ENCODE measurements at places on chromosomes 4 and X. TPM values are rescaled to one million over a fixed set of nuclear protein-coding genes. Genes with fewer than 3 reads are reported as not detected.

PNMA3 gene
- total RNA-seq: not detected

DNA sequence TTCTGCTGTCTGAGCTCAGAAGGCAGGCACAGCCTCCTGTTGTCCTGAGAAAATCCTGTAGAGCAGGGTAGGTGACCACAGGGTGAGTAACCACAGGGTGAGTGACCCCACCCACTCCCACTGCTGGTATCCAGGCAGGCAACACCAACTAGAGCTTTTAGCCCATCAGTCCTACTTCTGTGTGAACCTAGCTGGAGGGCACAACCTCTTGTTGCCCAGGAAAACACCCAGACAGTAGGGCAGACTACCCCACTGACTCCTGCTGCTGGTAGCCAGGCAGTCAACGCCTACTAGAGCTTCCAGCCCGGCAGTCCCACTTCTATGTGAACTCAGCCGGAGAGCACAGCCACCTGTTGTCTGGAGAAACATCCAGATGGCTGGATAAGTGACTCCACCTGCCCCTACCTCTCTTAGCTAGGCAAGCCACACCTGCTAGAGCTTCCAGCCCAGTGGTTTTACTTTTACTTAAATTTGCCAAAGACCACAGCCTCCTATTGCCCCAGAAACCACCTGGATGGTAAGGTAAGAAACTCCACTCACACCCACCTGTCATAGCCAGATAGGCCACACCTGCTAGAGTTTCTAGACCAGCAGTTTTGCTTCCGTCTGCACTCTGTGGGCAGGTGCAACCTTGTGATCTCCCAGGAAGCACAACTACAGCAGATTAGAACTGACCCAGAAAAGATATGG lies 371.6 kb downstream of the INPP4B start:
- peak; percentile 46 for DNase-seq

SEPSECS gene
- 10.0 TPM for total RNA-seq

ASB9 gene
- total RNA-seq: 25.4 TPM

DNA sequence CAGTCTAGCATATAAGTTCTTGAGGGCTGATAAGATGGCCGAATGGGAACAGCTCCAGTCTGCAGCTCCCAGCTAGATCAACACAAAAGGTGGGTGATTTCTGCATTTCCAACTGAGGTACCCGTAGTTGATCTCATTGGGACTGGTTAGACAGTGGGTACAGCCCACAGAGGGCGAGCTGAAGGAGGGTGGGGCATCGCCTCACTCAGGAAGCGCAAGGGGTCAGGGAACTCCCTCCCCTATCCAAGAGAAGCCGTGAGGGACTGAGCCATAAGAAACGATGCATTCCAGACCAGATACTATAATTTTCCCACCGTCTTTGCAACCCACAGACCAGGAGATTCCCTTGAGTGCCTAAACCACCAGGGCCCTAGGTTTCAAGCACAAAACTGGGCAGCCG lies 109.0 kb downstream of the RPS6KA6 start:
- DNase-seq: no peak

DNA sequence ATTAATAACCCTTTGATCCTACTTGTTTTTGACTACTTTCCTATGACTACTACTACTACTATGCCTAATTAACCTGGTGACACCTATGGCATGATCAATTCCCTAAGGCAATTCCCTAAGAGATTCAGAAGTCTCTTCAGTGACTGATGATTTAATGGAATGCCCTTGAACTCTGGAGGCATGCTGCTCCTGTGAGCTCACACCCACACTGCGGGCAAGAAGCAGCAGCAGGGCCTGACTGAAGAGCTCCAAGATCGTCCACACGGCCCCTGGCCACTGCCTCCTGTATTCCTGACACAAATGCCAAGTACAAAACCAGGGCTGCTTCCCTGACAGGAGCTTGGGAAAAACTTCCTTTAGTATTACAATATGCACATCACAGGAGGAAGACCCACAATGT lies 74.2 kb upstream of the STS start:
- DNase-seq: no peak

DNA sequence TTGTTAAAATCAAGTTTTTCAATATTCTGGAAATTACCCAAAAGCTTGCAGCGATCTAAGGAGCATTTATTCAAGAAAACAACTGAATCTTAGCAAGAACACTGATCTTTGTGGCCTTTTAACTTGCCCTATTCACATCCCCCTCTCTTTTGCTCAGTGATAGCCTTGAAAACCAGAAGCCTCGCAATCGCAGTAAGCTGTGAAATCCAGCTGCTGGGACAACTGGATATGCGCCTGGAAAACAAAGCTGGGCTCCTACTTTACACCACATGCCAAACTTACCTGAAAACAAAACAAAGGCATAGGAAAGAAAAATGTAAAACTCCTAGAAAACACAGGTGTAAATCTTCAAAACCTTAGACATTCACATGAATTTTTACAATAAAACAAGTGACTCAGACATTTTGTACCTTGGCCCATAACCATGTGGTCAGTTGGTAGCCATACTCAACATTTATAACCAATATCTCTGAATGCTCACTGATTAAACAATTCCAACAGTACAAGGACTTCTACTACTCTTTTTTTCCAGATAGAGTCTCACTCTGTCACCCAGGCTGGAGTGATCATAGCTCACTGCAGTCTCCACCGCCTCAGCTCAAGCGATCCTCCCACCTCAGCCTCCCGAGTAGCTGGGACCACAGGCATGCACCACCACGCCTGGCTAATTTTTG lies 15.6 kb downstream of the SLC25A53 start:
- no peak for DNase-seq

GRCh38 chr4:98689507-98690174 lies 31.2 kb upstream of the TSPAN5 start:
- no peak for DNase-seq

- no peak for DNase-seq
These were observed 9.4 kb downstream of the PLCXD1 start for GRCh38 chrX:290476-291166.

GRCh38 chr4:8347660-8348059 lies 78.1 kb downstream of the HTRA3 start:
- no peak for DNase-seq

GRCh38 chrX:1466971-1467561 lies 14.4 kb upstream of the ASMTL start:
- no peak for DNase-seq

DNA sequence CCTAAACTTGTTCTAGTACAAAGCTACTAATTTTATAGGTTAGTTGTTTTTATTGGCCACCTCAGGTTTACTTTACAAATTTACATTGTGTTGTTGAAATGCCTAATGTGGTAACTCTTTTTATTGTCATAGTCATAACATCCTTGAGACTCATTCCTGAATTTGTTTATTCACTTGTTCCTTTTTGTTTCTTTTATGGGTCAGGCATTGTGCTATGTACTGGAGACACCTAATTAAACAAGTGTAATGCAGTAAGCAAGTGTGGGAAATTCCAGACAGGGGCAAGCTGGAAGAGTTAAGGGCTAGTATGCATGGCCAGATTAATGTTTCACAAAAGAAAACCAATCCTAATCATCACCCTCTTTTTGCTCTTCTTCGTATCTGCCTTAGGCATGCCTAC lies 30.5 kb upstream of the TTC29 start:
- no peak for DNase-seq

GRCh38 chr4:76802236-76803021 lies 95.5 kb downstream of the SOWAHB start:
- DNase-seq: no peak

GRCh38 chrX:37578045-37578444 lies 6.6 kb downstream of the LANCL3 start:
- peak; percentile 8 for DNase-seq

GRCh38 chr4:87901422-87901992 lies 68.7 kb downstream of the MEPE start:
- DNase-seq: no peak

GRCh38 chrX:80388206-80388605 lies 32.0 kb upstream of the TENT5D start:
- DNase-seq: no peak

DNA sequence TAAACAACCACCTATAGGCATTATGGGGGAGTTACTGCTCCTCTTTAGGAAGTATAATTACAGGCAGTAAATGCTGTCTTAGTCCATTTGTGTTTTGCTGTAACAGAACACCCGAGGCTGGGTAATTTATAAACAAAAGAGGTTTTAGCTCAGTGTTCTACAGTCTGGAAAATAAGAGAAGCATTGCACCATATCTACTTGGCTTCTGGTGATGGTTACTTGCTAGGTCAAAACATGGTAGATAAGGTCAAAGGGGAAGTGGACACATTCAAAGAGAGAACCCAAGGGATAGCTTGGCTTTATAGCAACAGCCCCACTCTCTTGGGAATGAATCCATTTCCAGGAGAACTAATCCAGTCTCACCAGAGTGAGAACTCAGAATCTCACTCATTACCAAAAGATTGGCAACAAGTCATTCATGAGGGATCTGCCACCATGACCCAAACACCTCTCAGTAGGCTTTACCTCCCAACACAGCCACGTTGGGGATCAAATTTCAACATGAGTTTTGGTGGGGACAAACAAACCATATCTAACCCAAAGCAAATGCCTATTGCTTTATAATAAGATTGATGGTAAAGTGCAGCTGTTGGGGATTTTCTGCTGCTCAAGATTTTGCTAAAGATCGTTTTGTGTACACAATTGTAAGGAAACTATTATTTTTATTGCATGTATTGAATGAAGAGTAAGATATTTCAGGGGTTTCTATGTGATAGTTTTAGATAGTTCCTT lies 32.6 kb downstream of the STAG2 start:
- no peak for DNase-seq

NPY2R gene
- total RNA-seq: not detected

DNA sequence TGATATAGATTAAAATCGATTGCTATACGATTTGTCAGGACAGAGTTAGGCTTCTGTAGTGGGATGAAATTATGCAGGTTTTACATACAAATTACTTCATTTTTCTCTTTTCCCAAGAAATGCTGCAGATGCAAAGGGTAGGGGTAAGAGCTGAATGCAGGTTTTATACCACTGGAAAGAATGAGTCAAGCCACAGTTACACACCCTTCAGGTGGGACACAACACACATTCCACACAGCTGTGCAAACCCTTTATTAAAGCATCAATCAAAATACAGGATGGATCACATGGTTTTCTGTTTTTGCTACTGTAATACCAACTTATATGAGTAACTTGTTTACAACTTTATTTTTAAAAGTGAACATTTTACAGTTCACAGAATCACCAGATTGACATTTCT lies 39.8 kb downstream of the MFAP3L start:
- DNase-seq: peak; percentile 15

IL21 gene
- total RNA-seq: not detected

DNA sequence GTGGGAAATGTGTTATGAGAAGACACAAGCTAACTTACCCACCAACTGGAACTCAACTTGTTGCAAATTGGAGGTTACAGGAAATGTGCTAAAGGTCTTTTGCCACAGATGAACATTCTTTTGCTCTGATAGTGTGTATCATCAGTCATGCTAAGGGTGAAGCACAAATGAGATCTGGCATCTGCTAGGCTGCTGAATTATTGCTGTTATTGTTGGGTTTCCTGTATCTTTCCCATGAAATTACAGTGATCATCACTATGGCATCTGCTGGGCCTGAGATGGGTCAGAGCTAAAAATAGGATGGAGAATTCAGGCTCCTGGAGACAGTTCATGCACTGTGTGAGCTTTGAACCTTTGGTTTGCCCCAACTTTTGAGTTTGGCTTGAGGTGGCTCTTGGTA lies 124.5 kb downstream of the NPNT start:
- DNase-seq: peak; percentile 59

P2RY8 gene
- not detected for total RNA-seq

- no peak for DNase-seq
These were observed 329.2 kb upstream of the HAND2 start for GRCh38 chr4:173859091-173859713.

GRCh38 chr4:153539422-153539821 lies 73.3 kb downstream of the TMEM131L start:
- no peak for DNase-seq

DNA sequence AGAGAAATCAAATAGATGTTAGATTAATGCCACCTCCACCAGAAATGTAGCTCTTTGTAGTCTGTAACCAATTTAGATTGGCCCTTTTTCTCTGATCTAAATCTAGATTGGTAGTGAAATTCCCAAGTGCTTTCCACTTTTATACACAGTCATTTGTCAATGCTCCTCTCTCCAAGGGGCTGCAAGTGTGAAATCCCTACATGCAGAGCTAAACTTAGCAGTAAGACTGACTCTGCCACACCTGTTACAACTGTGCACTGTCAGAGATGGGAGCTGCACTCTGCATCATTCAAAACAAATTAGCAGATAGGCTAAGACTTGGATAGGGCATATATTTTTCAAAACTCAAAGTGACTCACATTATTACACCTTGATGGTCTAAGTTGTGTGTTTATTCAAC lies 9.1 kb downstream of the SERTM2 start:
- no peak for DNase-seq

TMLHE gene
- total RNA-seq: 21.5 TPM

DNA sequence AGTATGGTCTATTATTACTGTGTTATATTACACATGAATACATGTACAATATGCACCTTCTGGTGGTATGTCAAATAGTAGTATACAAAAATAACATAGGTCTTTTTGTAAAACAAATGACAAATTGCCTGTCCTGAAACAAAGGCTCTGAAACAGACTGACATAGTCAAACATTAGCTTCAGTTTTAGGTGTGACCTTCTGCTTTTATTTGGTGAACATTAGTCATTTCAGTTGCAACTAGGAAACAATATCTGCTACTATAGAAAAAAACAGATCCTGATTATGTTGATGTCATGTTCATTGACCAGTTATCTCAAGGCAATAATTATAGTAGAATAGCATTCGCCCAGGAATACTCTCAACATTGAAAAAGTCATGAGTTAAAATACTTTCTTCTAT lies 123.0 kb downstream of the CHRNA9 start:
- DNase-seq: no peak

DNA sequence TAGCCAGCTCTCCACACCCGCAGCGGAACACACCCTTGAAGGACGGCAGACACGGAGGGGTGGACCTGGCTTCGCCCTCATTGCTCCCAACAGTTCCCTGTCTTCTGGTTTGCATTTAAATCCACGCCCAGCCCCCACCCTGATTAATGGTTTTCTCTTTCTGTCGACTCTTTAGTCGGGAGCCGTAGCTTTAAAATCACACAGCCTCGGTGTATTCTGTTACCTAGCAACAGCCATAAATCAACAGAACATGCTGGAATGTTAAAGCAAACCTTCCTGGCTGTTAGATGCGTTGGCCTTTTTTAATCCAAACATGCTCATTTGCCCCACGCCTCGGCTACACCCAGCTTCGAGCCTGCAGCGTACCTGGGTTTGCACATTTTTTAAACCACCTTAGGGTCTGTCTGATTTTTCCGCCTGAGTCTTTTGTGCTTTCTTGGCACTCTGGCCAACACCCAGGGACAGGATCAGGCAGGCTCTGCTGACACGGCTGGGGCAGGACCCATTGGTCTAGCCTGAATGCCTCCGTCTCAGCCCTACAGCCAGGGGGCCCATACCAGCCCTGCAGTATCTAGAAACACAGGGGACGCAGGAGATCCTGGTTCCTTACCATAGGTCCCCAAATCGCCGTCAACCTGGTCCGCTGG lies 21.4 kb upstream of the PPP2R2C start:
- DNase-seq: peak; percentile 29

DNA sequence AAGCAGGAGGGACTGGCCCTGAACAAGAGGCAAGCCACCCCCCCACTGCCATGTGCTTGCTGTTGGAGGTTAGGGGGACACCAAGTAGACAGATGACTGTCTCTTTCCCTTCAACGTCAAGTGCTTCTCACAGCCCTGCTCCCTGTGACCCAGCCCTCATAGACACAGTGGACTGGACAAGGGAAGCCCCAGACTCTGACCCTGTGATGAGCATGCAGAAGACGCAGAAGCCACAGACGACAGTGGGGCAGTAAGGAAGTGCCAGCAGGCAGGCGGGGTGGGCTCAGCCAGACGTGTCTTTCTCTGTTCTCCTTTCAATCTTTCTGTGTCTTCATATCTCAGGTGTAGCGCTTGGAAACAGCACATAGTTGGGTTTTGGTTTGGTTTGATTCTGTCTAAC lies 2.4 kb upstream of the L1CAM start:
- no peak for DNase-seq

All from A172 (cell line).